Sciatic nerve (tissue), 2 donors: ENCODE measurements at places on chromosomes 11 and 22.

GRCh38 chr11:27081056-27081455, 40.4 kb downstream of the BBOX1 start:
- no peak for DNase-seq

- DNase-seq = no peak
These were observed 23.0 kb downstream of the LMO2 start for GRCh38 chr11:33868647-33869461.

DNA sequence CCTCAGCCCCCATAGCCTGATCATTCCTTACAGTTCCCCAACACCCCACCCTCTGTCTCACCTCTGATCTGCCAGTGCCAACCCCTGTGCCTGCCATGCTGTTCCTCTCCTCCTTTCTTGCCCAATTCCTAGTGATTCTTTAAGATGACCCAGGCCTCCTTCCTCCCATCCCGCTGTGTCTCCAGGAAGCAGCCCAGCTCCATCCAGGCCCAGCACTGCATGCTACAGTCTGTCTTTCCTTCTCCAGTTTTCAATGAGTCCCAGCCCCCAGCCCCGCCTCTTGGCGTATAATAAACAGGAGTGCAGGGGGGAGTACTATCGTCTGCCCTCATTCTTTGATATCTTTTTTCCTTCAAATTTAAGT, 12.3 kb downstream of the LTBP3 start:
- no peak for DNase-seq

DNA sequence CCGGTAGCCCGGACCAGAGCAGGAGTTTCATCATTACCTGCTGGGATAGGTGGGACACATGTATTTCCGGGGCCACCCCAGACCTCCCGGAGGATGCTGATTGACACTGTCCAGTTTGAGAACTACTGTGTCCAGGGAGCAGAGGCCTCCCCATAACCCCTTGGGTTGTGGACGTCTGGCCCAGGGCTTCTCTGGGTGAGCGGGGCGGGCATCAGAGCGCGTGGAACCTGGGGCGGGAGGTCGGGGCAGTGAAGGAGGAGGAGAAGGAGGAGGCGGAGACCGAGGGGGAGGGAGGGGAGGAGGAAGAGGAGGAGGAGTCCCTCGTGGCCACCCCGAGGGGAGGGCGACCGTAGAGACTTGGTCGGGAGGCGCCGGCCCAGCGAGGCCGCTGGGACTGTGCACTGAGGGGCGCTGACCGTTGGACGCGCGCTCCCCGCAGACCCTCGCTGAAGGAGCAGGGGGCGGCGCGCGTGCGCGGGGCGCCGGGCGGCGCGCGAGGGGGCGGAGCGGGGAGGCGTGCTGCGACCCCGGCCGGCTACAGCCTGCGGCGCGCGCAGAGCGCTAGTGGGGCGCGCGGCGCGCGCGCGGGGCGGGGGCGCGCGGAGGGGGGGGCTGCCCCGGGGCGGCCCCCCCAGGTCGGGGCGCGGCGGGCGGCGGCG, at the start of gene GRK3:
Gene GRK3 (plus strand): TSS at position 356 of the 659 bp plus-strand sequence. CDS start 366 bp downstream, outside the sequence.
- peak; percentile 85 for DNase-seq

- DNase-seq = peak; percentile 77
These were observed 5.3 kb downstream of the ADA2 start for GRCh38 chr22:17213976-17214375.

- no peak for DNase-seq
These were observed 29.5 kb upstream of the HIPK3 start for GRCh38 chr11:33227578-33228261.

DNA sequence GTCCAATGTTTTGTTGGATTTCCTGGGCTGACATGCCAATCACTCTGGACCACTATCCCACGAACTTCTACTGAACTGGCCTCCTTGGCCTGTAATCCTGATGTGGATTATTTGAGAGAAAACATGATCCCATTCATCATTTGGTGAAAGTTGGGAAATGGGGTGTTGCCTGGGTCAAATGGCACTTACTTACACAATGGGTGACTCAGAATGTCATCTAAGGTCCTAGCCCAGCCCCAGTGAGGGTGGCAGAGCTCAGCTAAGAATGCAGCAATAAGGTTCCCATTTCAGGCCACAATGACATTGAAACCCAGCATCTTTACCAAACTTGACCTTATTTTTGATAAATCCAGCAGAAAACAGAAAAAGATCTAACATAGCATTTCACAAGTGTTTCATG, 8.0 kb upstream of the DSCAML1 start:
- DNase-seq = no peak

DNA sequence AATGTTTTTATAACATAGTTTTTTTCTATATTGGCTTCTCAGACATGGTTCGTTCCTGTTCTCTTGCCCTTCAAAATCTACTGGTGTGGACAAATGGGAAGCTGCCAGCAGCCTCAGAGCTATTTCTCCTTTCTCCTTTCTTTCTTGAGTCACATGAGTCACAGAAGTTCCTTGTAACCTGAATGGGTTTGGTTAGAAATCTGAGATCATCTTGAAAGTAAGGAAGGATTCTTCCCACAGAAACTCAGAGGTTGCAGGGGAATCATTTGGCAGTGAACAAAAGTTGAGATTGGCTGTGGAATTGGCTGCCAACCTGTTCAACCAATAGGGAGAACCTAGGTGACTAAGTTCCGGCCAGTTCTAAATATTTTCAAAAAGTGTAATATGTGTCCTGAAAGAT, 12.5 kb downstream of the PLET1 start:
- no peak for DNase-seq
